Stimulated activated CD4-positive, alpha-beta T cell treated with anti-CD3 and anti-CD28 coated beads, TNF-alpha, amount 100 ng/mL, for 1 hour (primary cell): ENCODE measurements at places on chromosomes 13 and 19.
A peak's percentile ranks its signal among the peaks of the same experiment; 100 is the strongest.

DNA sequence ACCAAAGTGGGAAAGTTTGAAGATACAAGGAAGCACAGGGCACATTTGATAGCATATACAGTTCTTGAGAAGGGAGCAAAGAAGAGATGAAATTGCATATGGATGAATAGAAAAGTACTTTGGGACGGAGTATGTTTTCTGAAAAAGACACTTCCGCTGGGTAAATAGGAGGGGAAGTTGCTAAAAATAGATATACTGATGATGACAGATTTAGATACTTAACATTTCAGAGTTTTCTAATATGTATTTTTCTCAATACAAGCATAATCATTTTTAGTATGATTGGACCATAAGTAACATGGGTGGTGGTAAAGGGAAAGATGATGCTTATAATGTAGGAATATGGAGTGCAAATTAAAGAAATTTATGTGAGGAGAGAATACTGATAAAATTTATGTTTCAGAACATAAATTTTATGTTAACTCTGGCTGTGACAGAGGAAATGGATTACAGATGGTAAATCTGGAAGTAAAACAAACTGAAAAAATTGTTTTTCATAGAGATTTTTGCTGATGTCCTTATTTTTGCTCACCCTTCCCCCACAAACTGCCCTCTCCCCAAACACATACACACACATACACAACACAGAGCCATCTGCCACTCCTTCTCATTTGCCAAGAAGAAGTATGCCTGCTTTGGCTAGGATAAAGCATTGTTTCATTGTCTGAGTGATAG, 583.9 kb upstream of the MIR17HG start:
- no peak for DNase-seq

- no peak for DNase-seq
Observed at GRCh38 chr13:28679628-28680027, 20.7 kb downstream of the POMP start.

- no peak for DNase-seq
Observed at GRCh38 chr13:85314686-85315085, 484.5 kb downstream of the SLITRK6 start.

GRCh38 chr13:28540612-28541011, 45.7 kb upstream of the FLT1 start:
- no peak for DNase-seq

DNA sequence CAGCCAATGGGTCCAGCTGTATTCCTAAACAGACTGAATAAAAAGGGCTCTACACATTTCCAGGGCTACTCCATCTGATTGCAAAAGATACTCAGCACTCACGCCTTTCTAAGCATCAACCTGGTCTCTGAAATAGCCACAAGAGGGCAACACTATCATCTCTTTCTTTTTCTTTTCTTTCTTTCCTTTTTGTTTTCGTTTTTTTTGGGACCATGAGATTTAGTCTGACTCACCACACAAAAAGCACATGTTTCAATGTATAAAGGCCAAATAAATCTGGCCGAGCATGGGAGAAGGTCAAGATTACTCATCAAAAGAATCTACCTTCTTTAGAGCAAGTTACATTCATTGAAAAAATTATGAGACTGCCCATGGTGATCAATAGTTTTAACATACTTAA, 805.6 kb upstream of the ARGLU1 start:
- DNase-seq = no peak

- DNase-seq = no peak
Observed at GRCh38 chr19:56508290-56508778, 679 bp downstream of the ZNF471 start.

GRCh38 chr13:50370303-50370950, 355.2 kb downstream of the KCNRG start:
- DNase-seq = no peak

- no peak for DNase-seq
Observed at GRCh38 chr19:38686530-38686888, 39.1 kb downstream of the ACTN4 start.

GRCh38 chr13:23876265-23876664, 12.9 kb downstream of the MIPEP start:
- DNase-seq = no peak

DNA sequence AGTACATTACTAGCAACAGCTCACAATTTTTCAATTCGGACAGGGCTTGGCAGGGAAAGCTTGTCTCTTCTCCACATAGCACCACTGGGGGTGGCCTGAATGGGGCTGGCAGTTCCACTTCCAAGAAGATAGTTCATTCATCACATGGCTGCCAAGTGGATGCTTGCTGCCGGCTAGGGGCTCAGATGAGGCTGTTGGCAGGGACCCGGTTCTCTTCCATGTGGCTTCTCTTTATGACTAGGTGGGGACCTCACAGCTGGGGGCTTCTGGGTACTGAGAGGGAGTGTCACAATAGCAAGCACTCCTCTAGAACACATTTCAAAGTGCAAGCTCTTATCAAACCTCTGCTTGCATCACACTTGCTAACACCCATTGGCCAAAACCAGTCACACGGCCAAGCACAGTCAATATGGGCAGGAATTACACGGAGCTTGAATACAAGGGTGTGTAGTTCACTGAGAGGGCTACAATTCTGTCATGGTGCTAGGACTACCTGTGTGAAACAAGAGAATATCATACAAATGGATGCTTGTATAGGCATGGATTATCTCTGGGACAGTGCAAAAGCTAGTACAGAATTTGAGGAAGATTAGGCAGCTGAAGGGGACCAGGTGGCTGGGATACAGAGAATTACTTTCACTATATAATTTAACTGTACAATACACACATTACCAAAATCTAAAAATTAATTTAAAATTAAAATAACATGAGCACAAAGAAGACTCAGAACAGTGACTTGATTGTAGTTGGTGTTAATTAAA, 32.3 kb downstream of the ATP7B start:
- no peak for DNase-seq

DNA sequence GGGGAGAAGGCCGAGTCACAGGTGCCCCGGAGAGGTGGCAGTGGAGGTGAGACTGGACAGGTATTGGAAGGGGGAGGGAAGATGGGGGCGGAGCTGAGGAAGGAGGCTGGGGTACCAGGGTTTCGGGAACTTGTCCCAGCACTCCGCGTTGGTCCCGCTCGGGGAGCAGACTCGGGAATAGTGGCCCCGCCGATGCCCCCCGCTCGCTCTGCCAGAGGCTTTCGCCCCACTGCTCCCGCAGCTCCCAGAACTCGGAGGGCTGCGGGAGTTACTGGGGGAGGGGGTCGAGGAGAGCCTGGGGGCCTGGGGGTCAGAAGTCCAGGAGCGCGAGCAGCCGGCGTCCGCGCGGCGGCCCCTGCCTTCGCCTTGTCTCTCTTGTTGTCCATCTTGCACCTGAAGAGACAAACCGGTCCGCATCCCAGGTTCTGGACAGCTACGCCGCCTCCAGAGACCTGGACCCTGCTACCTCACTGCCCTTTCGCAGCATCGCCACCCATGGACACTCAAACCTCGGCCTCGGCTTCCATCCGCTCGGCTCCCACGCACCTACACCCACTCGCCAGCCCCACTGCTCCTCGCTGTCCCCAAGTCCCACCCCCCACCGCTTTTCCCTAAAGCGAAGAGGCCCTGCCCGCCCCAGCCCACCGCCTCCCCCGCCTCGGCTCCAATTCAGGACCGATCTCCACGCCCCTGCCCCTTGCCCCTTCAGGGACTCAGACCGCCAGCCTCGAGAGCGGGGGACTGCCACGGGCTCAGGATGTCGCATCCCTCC, 700 bp downstream of the PRR36 start:
- no peak for DNase-seq

- DNase-seq = no peak
Observed at GRCh38 chr13:50225193-50226155, 210.2 kb downstream of the KCNRG start.

GRCh38 chr19:2150794-2151338, 500 bp downstream of the AP3D1 start:
- DNase-seq = no peak

- no peak for DNase-seq
Observed at GRCh38 chr19:47257411-47258169, 1.3 kb downstream of the CCDC9 start.

GRCh38 chr19:48999481-49000325, 6.0 kb downstream of the RUVBL2 start:
- DNase-seq = peak; percentile 45

- DNase-seq = no peak
Observed at GRCh38 chr13:94776956-94777355, 64.6 kb upstream of the SOX21 start.

- no peak for DNase-seq
Observed at GRCh38 chr19:18697680-18698079, 14.2 kb downstream of the CRTC1 start.

- DNase-seq = no peak
Observed at GRCh38 chr13:45882626-45883025, 31.1 kb upstream of the SIAH3 start.

DNA sequence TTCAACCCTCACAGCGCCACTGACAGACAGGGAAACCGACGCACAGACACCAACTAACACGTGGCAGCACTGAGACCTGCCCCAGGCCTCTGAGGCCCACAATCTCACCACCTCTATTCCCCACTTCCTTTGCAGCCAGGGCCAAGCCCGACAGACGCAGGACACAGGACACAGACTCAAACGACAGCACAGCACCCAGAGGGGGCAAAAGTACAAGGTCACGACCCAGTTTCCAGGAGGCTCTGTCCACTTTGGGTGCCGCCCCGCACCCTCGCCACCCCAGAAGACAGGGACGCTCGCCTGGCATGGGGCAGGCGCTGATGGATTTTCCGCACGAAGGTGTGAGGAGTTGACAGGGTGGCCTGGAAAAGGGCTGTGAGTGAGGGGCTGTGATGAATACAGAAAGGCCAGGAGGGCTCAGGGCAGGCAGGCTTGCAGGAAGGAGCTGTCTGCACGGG, 48.8 kb downstream of the MLLT1 start:
- no peak for DNase-seq

DNA sequence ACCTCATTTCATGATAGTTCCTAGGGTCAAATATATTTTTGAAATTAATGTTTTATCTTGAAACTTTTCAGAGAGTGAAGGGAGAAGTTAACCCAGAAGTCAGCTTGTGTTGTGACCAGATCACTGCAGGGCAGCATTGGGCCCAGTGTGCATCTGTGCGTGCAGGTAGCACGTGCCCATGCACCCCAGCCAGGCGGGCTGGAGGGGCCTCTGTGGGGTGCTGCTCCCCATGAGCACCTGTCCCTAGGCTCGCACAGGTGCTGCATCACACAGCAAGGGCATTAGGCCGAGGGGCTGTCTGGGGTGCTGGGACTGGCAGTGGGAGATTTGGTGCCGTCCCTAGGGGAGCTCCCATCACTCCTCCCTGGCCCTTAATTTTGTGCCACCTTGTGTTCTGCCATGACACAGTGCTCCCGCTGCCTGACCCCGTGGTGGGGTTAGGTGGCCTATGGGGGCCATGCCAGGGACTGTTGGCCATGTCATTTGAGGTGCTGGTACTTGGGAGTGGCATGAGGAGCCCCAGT, 13.1 kb downstream of the UPF1 start:
- no peak for DNase-seq

DNA sequence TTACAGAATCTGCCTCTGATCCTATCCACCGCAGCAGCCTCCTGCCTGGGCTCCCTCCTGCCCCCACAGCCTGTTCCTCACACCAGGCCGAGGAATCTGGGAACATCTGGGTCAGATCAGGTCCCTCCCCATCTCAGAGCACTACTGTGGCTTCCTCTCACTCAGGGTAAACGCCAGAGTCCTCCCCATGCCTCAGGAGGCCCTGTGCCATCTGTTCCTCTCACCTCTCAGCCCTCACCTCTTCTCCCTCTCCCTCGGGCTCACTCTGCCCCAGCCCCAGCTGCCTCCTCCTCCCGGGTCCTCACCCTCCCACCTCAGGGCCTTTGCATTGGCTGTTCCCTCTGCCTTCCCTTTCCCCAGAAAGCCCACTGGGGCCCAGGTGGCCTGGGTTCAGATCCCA, 18.2 kb downstream of the FCGBP start:
- DNase-seq = no peak

- peak; percentile 87 for DNase-seq
Observed at GRCh38 chr19:42132030-42132628, at the start of gene POU2F2. Gene POU2F2, minus strand, starts transcription at chr19:42132446. Its CDS starts 35 bp downstream, at chr19:42132411.

DNA sequence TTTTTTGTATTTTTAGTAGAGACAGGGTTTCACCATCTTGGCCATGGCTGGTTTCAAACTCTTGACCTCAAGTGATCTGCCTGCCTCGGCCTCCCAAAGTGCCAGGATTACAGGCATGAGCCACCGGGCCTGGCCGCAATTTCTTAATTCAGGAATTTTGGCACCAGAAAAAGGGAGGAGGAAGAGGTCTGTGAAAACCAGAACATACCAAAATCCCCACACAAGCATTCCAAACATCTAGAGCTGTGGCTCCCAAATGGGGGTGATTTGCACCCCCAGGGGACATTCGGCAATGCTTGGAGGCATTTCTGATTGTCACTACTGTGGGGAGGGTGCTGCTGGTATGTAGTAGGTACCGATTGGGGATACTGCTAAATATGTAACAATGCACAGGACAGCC, 40.2 kb upstream of the ABCC4 start:
- no peak for DNase-seq

- no peak for DNase-seq
Observed at GRCh38 chr13:93745884-93746283, 519.3 kb downstream of the GPC6 start.

DNA sequence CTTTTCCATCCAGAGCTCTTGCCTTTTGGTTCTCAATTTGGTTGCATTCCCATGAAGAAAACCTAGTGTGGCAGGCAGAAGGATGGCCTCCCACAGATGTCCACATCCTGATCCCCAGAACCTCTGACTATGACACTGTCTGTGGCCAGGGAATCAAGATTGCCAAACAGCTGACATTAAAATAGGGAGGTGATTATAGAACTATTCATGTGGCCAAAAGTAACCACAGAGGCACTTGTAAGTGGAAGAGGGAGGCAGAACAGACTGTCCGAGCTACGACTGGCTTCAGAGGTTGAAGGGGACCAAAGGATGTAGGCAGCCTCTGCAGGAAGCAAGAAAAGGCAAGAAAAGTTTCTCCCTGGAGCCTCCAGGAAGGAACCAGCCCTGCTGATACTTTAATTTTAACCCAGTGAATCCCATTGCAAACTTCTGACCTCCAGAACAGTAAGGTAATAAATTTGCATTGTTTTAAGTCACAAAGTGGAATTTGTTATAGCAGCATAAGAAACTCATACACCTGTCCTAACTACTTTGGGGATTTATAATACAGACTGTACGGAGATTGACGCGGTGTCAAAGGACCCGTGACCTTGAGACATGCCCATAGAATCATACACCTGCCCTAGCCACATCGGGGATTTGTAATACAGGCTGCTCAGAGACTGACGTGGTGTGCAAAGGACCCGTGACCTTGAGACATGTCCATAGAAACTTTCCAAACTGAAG, 106.5 kb downstream of the ATP11A start:
- no peak for DNase-seq

DNA sequence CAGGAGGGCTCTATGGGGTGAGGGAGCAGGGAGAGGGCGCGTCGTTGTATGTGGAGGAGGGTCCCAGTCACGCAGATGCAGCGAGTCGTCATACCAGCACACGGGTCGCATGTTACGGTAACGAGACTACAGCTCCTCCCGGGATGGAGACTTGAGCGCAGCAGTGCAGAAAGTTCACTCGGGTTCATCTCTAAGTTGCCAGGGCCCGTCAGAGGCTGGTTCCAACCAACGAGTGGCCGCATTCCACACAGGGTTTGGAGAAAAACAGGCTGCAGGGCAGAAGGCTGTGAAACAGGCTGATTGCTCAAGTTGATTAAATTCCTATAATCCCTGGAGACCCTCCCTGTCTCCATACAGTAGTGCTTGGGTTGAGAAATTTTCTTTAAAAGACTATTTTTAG, 21.9 kb upstream of the TTYH1 start:
- DNase-seq = no peak
